H9 (cell line): ENCODE measurements at places on chromosomes 2 and 18.

DNA sequence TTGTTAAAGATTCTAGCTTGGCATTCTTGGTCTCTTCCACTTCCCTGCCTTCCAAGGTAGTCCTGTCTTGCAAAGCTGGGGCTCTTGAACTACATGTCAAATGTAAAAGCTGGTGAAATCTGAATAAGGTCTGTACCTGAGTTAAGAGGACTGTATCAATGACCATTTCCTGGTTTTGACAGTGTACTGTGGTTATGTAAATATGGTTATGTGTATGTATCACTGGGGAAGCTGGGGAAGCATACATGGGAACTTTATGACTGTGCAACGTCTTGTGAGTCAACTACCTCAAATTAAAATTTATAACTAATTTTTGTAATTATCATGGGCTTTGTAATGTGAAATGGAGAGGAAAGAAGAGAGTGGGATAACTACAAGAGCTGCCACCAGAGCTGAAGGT lies 81.7 kb downstream of the COL4A4 start:
- H3K36me3 ChIP-seq: no peaks in the 10 kb centered on the region
- H3K27ac ChIP-seq: no peak overlapping the region
- no peak overlapping the region for H3K4me3 ChIP-seq
- no peak for DNase-seq
- H3K4me1 ChIP-seq: no peaks in the 10 kb centered on the region
- no peaks in the 10 kb centered on the region for H3K27me3 ChIP-seq

- no peaks in the 10 kb centered on the region for H3K36me3 ChIP-seq
- H3K4me1 ChIP-seq: no peaks in the 10 kb centered on the region
- H3K4me3 ChIP-seq: peak overlapping the region; percentile 78
- DNase-seq: no peak
- H3K27me3 ChIP-seq: no peaks in the 10 kb centered on the region
- peak overlapping the region; percentile 77 for H3K27ac ChIP-seq
Observed at GRCh38 chr2:138500592-138501424, 762 bp upstream of the SPOPL start.

- no peak for DNase-seq
- no peak overlapping the region for H3K4me3 ChIP-seq
- no peaks in the 10 kb centered on the region for H3K36me3 ChIP-seq
- H3K27ac ChIP-seq: no peak overlapping the region
Observed at GRCh38 chr2:159916511-159916910, 118.5 kb upstream of the CD302 start.

GRCh38 chr2:238105506-238106338 lies 5.6 kb downstream of the ESPNL start:
- no peaks in the 10 kb centered on the region for H3K27me3 ChIP-seq
- no peaks in the 10 kb centered on the region for H3K36me3 ChIP-seq
- H3K27ac ChIP-seq: no peak overlapping the region
- DNase-seq: peak; percentile 25
- no peak overlapping the region for H3K4me3 ChIP-seq

- peaks cover 10% of the 10 kb centered on the region; the same call in 2 of the 3 replicates for H3K36me3 ChIP-seq
- H3K27ac ChIP-seq: no peak overlapping the region
- no peak overlapping the region; the same call in 2 of the 3 replicates for H3K4me3 ChIP-seq
Observed at GRCh38 chr2:134365356-134365755, 111.5 kb downstream of the MGAT5 start.

GRCh38 chr2:100070078-100070477 lies 72.3 kb downstream of the AFF3 start:
- no peaks in the 10 kb centered on the region for H3K36me3 ChIP-seq
- no peak for DNase-seq
- 0 out of 2 replicates have a peak, but pooled peaks cover 2% of the 10 kb centered on the region for H3K4me1 ChIP-seq
- H3K4me3 ChIP-seq: no peak overlapping the region
- no peak overlapping the region for H3K27ac ChIP-seq
- no peaks in the 10 kb centered on the region for H3K27me3 ChIP-seq

GRCh38 chr2:220512419-220512818 lies 885.0 kb downstream of the SLC4A3 start:
- H3K27me3 ChIP-seq: no peaks in the 10 kb centered on the region
- no peaks in the 10 kb centered on the region for H3K36me3 ChIP-seq
- no peaks in the 10 kb centered on the region; the same call in 1 of the 2 replicates for H3K4me1 ChIP-seq
- H3K4me3 ChIP-seq: no peak overlapping the region
- H3K27ac ChIP-seq: no peak overlapping the region

DNA sequence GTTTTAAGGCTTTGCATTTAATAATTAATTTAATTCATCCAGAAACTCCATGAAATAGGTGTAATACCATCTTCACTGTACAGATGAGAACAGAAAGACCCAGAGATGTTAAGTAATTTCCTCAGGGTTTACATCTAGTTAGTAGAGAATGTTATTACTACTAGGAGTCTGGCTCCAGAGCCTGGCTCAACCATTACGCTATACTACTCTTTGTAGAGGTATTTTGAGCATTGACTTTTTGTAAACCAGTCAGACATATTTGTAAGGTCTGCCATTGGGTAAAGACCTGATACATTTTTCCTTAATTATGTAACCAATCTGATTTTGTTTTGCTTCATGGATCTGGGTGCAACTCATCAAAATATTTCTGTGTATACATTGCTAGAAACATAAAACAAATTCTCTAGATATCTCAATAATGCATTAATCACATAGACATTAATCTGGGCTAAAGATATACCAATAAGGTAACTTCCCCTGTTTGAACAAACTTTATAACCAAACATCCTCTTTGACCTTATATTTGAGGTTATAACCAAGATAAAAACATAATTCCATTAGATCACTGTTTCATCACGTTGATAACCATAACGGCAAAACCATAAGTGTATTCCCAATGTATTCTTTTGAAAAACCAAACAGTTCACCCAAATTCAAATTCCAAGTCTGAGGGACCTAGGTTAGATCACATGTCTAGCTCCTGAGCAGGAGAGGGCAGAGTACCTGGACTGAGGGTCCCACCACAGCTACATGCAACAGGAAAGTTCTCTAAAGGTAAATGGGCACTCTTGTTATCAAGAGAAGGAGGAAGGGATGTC lies 135.0 kb downstream of the IKZF2 start:
- DNase-seq: no peak
- no peaks in the 10 kb centered on the region for H3K27me3 ChIP-seq
- no peaks in the 10 kb centered on the region for H3K36me3 ChIP-seq
- H3K4me1 ChIP-seq: no peaks in the 10 kb centered on the region
- no peak overlapping the region for H3K27ac ChIP-seq

DNA sequence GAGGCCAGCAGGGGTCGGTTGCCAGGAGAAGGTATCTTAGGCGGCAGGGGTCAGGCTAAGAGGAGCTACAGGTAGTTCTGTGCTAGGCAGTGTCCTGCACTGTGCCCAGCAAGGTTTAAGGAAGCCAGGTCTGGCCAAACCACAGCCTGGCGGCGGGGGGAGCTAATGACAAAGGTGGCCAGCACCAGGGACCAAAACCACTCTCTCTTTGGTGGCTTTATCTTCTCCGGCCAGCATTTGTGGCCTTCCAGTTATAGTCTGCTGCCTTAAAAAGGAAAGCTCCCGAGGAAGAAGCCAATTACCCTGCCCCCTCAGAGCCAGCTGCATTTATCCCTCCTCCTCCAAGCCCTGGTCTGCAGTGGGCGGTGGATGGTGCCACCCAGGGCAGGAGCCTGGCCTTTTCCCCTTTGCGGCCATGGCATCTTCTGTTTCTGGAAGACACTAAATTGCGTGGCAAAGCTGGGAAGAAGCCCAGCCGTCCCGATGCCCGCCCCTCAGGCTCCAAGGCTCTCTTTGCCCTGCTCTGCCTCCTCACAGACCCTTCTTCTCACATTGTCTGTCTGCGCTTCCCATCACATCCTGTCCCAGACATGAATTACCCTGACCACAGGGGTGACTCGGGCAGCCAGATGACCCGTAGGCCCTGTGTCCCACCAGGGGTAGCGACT lies 94.6 kb downstream of the EN1 start:
- no peaks in the 10 kb centered on the region for H3K36me3 ChIP-seq
- no peak overlapping the region for H3K27ac ChIP-seq
- no peak overlapping the region for H3K4me3 ChIP-seq

DNA sequence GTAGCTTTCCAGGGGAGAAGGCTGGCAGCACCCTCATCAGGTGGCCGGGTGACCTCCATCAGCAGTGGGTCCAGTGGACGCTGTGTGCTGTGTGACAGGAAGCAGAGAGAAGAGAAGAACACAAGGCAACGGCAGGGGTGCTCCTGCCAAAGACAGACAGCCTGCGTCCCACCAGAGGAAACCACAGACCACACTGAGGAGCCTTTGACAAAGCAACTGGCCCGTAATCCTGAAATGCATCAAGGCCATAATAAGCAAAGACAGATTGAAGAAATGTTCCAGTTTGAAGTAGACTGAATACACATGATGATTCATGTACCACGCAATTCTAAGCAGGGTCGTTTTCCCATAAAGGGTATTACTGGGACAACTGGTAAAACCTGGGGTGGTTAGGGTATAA lies 172.4 kb downstream of the FBXO15 start:
- no peak overlapping the region for H3K27ac ChIP-seq
- no peaks in the 10 kb centered on the region for H3K27me3 ChIP-seq
- DNase-seq: no peak

- no peak overlapping the region for H3K4me3 ChIP-seq
- DNase-seq: peak; percentile 19
- H3K36me3 ChIP-seq: peaks cover 7% of the 10 kb centered on the region; the same call in 1 of the 2 replicates
- no peaks in the 10 kb centered on the region; the same call in 1 of the 2 replicates for H3K4me1 ChIP-seq
Observed at GRCh38 chr2:235968616-235969324, 199.4 kb downstream of the GBX2 start.

GRCh38 chr2:17538022-17538843 lies 2.3 kb upstream of the VSNL1 start:
- no peak overlapping the region for H3K27ac ChIP-seq
- DNase-seq: peak; percentile 58
- H3K36me3 ChIP-seq: no peaks in the 10 kb centered on the region
- no peaks in the 10 kb centered on the region for H3K27me3 ChIP-seq
- peaks cover 4% of the 10 kb centered on the region for H3K4me1 ChIP-seq

GRCh38 chr2:197079832-197080555 lies 153.5 kb upstream of the PGAP1 start:
- H3K4me3 ChIP-seq: no peak overlapping the region
- no peaks in the 10 kb centered on the region for H3K27me3 ChIP-seq
- no peak for DNase-seq
- H3K4me1 ChIP-seq: 0 out of 2 replicates have a peak, but pooled peaks cover 3% of the 10 kb centered on the region

DNA sequence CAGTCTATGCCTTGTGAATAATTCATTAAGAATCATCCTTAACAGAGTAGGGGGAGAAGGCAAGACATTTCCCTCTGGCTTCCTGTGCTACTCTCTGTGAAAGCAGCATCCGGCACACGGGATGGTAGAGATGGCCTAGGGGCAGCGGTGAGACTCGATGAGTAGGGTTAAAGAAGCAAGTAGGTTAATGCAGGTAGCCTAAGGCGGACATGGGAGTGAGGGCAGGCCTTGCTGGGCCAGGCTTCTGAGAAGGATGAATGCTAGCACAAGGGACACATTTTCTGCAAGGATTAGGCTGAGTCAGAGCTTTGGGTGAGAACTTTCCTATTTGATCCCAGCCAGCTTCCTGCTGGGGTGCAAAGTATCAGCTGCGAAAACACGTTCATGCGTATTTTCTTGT lies 80.8 kb downstream of the NXPH2 start:
- H3K4me3 ChIP-seq: no peak overlapping the region
- peak; percentile 68 for DNase-seq
- H3K4me1 ChIP-seq: no peaks in the 10 kb centered on the region

GRCh38 chr2:101560780-101561315 lies 85.9 kb upstream of the RFX8 start:
- H3K36me3 ChIP-seq: no peaks in the 10 kb centered on the region
- no peak overlapping the region for H3K4me3 ChIP-seq
- H3K4me1 ChIP-seq: 0 out of 2 replicates have a peak, but pooled peaks cover 1% of the 10 kb centered on the region

- no peaks in the 10 kb centered on the region for H3K36me3 ChIP-seq
- H3K27me3 ChIP-seq: no peaks in the 10 kb centered on the region
- H3K27ac ChIP-seq: no peak overlapping the region
Observed at GRCh38 chr18:3368193-3368592, 81.8 kb upstream of the TGIF1 start.

- no peak overlapping the region for H3K4me3 ChIP-seq
- DNase-seq: no peak
- no peaks in the 10 kb centered on the region; the same call in 1 of the 2 replicates for H3K4me1 ChIP-seq
- H3K27me3 ChIP-seq: no peaks in the 10 kb centered on the region
- no peaks in the 10 kb centered on the region; the same call in 1 of the 2 replicates for H3K36me3 ChIP-seq
Observed at GRCh38 chr2:156191527-156191926, 141.0 kb downstream of the NR4A2 start.

DNA sequence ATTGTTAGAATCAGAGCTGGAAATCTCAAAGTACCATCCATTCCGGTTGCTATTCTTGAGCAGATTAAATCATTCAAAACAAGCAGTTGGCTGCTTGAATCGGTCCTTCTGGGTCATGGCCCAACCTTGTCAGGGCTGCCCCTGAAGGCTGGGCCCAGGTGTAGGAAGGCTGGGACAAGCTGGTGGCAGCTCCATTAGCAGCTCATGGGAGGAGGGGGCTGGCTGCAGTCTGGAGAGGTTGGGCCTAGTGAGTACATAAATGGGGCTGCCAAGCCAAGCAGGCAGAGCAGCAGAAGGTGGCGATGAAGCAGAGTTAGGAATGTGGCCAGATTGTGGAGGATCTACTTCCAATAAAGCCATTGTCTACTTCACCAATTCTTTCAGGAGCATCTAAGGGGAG lies 81.4 kb downstream of the ADCYAP1 start:
- no peaks in the 10 kb centered on the region for H3K27me3 ChIP-seq
- H3K4me3 ChIP-seq: peak overlapping the region; percentile 4; the same call in 1 of the 3 replicates
- no peak overlapping the region for H3K27ac ChIP-seq
- H3K36me3 ChIP-seq: peaks cover 2% of the 10 kb centered on the region; the same call in 1 of the 2 replicates
- peak; percentile 51 for DNase-seq
- no peaks in the 10 kb centered on the region; the same call in 1 of the 2 replicates for H3K4me1 ChIP-seq

DNA sequence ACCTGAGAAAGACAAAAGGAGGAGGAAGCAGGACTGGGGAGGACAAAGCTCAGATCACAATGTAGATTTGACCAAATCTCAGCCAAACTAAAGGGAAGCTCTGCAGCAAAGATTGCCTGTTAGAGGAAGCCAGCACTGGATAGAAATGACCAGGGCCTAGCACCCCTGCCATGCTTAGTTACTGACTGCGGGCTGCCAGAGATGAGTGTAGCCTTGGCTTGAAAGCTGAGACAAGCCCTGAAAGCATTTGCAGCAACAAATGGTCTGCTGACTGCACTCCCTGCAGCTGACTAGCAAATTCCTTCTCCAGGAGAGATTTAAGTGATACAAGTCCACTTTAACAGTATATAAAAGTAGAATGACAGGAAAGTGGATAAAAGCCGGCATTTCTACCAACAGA lies 140.9 kb upstream of the CRIM1 start:
- peak; percentile 33 for DNase-seq
- no peak overlapping the region for H3K27ac ChIP-seq
- H3K36me3 ChIP-seq: 0 out of 2 replicates have a peak, but pooled peaks cover under 1% of the 10 kb centered on the region
- no peaks in the 10 kb centered on the region for H3K4me1 ChIP-seq
- H3K27me3 ChIP-seq: no peaks in the 10 kb centered on the region

- H3K27ac ChIP-seq: no peak overlapping the region
- no peak overlapping the region for H3K4me3 ChIP-seq
- H3K4me1 ChIP-seq: no peaks in the 10 kb centered on the region
- H3K27me3 ChIP-seq: no peaks in the 10 kb centered on the region; the same call in 1 of the 2 replicates
- DNase-seq: no peak
Observed at GRCh38 chr2:216803791-216804190, 56.1 kb downstream of the TNP1 start.
